ENCODE measurements at places on chromosomes 12 and 14.
A peak's percentile ranks its signal among the peaks of the same experiment; 100 is the strongest.

DNA sequence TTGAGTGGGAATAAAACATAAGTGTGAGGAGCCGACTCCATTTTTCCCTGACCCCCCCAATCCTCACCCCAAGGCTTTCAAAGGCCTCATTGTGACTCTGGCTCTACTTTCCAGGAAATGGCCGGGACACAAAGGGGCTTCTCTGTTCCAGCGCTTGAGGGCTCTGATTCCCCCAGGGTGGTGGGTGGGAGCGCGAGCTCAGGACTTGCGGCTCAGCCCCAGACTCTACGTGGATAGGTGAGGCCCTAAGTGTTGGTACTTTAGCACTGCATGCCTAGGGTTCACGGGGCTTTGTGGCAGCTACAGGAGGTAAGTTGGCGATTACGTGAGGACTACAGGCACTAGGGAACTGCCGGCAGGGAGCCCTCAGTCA is 553 bp downstream of the CNPY2 start:
- no peak for DNase-seq

DNA sequence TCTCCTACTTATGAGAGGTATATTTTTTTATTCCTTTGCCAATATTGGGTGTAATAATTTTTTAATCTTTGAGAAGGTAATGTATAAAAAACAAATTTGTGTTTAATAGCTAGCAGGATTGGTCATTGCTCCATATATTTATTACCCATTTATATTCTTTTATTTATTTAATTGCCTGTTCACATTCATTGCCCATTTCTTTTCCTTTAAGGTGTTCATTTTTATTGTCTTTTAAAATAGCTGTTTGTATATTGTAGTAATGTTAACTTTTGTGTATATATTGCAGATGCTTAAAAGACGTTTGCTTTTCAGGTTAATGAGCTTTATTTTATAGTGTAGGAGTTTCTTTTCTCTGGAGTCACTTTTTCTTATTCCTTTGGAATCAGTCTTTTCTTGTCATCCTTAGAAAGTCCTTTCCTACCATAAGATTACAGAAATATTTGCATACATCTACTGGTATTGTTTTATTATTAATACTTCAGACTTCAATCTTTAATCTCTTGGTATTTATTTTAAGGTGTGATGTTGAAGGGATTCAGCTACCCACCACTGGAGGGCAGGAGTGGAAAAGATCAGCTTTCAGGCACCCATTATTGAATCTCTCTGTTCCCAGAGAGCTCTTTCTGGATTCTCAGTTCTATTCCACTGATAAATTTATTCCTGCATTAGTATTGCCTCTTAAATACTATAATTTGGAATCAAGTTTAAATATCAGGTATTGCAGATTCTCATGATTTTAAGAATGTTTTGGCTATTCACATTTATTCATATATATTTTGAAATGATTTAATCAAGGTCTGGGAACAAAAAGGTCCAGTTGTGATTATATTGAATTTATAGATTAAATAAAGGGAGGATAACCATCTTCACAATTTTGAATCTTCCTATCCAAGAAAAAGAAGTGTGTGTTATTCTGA is 17.3 kb downstream of the PPM1A start:
- no peak for DNase-seq

DNA sequence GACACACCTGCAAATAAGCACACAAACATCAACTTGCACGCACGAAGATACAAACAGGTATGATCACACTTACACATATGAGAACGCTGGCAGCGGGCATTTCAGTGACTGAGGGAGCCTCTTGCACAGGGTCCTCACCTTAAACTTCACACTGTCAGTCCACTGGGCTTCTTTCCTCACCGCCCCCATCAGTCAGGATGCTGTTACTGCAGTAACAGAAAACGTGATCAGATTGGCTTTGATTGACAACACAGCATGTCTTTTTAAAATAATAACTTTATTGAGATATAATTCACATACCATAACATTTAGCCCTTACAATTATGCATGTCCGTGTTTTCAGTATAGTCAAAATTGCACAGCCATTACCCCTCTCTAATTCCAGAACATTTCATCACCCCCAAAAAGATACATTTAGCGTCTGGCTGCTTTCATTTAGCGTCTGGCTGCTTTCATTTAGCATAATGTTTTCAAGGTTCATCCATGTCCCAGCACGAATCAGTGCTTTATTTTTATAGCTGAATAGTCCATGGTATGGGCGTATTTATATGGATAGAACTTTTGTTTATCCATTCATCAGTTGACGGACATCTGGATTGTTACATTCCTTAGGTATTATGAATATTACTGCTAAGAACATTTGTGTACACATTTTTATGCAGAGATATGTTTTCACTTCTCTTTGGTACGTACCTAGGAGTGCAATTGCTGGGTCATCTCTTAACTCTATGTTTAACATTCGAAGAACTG is 8.4 kb downstream of the CCDC197 start:
- no peak for DNase-seq

GRCh38 chr12:19451196-19451595 is 11.9 kb downstream of the AEBP2 start:
- no peak for DNase-seq

DNA sequence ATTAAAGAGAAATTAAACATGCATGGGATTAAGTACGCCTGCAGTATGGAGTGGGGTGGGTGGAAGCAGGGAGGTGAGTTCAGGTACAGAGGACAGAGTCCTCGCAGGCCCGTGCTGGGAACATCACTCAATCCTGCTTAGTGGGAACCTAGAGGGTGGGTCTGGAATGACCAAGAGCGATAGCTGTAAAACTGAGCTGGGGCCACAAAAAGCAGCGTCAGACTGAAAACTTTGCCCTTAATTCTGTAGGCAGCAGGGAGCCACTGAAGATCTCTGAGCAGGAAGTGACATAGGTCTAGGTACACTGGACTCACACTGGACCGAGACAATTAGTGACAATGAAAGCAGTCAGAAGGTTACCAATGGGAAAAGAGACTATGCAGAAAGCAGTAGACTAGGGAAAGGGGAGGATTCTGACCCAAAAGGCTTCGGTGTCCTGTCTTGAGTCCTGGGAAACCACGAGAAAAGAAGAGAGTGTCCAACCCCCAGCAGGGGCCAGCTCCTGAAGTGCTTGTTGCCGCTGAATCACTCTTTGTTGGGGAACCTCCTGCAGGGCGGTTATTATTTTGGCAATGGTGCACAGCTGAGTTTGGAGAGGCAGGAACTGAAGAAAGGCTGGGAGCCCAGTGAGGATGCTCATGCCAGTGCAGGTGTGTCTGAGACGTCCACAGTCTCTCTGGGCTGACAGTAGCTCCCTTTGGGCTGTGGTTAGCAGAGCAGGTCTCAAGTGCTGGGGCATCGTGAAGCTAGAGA is 97.4 kb downstream of the PLXNC1 start:
- DNase-seq, result no peak

GRCh38 chr12:94100990-94101737 is 47.2 kb upstream of the PLXNC1 start:
- peak; percentile 56 for DNase-seq

DNA sequence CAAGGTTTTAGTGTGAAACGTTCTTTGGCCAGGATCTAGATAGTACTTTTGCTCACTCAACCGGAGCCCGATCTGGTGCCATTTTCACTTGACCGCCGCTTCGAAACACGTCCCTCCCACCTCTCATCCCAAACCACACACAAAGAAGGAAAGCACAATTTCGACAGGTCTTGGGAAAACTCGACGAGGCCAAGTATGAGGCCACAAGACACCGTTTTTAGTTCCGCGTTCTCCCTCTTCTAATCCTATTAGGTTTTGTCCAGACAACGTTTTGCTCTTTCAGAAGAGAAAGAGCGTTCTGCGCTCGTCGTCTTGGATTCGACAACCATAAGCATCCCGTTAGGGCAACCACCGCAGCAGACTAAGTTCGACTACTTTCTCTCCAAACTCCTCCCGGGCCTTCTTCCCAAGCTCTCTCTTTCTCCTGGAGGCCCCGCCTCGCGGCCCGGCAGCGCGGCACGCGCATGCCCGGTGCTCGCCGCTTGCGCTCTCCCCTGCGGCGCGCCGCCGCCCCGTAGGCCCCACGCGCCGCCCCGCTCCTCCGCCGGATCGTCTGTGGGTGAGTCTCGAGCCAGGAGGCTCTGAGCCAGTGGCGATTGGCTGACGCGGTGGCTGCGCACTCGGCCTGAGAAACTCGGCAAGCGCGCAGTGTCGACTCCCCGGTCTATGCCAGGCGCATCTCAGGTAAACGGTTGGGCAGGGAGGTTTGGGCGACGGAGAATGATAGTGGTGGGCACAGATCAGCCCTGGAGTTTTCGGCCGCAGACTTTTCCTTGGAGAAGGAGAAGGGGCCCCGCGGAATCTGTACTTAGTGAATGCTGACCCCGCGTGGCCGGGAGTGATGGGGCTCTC is at the start of gene MIPOL1:
Gene MIPOL1, plus strand, starts transcription at position 517 of the 852 bp plus-strand sequence. CDS start 49,952 bp downstream, outside the sequence.
- DNase-seq, result no peak

DNA sequence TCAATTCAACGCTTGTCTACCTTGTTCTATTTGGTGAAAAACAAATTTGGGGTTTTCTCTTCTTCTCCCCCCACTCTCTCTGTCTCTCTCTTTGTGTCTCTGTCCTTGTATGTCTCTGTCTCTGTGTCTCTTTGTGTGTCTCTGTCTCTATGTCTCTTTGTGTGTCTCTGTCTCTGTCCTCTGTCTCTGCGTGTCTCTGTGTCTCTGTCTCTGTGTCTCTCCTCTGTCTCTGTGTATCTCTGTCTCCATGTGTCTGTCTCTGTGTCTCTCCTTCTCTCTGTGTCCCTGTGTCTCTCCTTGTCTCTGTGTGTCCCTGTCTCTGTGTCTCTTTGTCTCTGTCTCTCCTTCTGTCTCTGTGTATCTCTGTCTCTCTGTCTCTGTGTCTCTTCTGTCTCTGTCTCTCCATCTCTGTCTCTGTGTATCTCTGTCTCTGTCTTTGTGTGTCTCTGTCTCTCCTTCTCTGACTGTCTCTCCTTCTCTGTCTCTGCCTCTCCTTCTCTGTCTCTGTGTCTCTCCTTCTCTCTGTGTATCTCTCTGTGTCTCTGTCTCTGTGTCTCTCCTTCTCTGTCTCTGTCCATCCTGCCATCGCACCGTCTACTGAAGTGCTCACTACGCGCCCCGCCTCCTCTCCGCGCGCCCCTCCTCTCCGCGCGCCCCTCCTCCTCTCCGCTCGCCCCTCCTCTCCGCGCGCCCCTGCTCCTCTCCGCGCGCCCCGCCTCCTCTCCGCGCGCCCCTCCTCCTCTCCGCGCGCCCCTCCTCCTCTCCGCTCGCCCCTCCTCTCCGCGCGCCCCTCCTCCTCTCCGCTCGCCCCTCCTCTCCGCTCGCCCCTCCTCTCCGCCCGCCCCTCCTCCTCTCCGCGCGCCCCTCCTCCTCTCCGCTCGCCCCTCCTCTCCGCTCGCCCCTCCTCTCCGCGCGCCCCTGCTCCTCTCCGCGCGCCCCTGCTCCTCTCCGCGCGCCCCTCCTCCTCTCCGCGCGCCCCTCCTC is 12.8 kb downstream of the LRCOL1 start:
- DNase-seq, result peak; percentile 47

DNA sequence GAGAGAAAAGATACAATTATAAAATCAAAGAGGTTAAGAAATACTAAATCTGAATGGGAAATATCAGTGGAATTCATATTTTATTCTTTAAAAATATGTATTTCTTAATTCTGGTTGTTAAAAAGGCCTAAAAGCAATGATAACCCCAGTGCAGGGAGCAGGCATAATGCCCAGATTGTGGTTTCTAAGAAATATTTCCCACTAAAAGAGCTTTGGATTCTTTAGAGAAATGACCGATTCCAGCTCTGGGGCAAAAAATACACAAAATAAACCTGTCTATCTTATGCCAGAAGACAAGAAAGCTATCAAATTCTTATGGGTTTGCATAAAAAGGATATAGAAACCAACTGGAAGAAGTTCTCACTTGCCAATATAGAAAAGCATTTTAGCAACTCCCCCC is 71.6 kb downstream of the PDE6H start:
- no peak for DNase-seq

GRCh38 chr12:109934026-109934425 is 34.0 kb downstream of the TCHP start:
- no peak for DNase-seq

- DNase-seq, result no peak
Observed at GRCh38 chr12:112160611-112161010, 35.3 kb downstream of the TRAFD1 start.

DNA sequence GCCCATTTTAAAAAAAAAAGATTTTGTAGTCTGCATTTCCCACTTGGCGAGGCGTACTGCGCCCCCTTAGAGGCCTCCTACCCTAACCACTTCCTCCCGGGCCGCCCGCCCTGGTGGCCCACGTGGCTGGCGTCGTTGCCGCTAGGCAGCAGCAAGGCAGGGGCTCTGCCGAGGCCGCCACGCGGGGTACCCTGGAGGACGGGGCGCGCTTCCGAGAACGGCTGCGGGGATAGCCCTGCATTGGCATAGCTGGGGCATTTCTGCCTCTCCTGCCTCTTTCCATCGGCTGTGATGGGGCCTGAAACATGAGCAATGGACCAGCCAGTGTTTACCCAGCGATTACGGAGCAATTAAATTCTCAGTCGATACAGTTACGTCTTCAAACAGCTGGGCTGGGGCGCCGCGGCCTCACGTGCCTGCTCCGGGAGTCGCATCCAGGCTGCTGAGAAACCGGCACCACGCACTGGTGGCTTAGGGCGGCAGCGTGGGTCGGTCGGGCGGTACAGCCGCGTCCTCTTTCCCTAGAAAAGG is 38.0 kb downstream of the IQSEC3 start:
- DNase-seq, result no peak

DNA sequence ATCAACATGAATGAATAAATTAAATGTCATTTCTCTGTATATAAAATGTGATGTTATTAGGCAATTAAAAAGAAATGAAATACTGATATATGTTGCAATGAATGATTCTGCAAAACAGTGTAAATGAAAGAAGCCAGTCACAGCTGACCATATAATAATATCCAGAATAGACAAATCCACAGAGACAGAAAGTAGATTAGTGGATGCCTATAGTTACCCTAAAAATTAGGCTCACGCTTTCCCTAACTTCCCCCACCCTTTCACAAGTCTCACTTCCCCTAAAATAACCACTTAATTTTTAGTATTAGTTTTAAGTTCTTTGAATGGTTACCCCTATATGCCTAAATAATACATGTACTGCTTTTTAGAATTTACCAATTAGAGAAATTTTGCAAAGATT is 348.9 kb upstream of the FAR2 start:
- no peak for DNase-seq

DNA sequence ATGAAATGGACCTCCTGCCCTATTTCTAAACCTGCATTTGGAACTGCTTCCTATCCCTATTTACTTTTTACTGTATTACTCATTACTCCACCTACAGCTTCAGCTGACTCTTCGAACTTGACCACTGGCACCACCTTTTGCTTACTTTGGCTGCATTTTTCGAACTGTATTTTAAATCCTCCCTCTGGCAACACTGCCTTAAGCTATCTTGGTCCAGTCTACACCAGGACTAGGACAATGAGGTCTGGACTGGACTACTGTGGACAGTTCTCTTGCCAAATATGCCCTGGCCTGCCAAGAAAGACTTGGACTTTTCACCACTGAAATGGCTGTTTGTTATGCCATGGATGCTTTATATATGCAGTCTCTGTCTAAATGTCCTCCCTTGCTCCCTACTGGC is 328.1 kb downstream of the BTG1 start:
- no peak for DNase-seq

GRCh38 chr12:22551624-22552023 is 7.3 kb upstream of the C2CD5 start:
- no peak for DNase-seq

DNA sequence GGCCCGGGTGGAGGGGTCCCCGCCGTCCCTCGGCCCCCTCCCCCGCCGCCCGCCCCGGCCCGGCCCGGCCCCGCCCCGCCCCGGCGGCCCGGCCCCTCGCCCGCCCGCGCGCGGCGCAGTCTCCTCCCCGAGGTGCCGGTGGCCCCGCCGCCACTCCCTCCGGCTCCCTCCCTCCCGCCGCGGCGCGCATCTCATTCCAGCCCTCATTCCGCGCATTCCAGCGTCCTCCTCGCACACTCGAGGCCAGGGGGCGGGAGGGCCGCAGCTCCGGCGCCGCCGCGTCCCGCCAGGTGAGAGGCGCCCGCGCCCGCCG is at the start of gene TEAD4:
Gene TEAD4, plus strand, starts transcription at position 206 of the 313 bp plus-strand sequence.
- DNase-seq, result no peak
